ENCODE measurements at places on chromosomes 7 and 10. TPM values are rescaled to one million over a fixed set of nuclear protein-coding genes. Genes with fewer than 3 reads are reported as not detected.

GRCh38 chr7:47945261-47946015 lies 2.8 kb downstream of the PKD1L1 start:
- peak; percentile 67 for DNase-seq

DNA sequence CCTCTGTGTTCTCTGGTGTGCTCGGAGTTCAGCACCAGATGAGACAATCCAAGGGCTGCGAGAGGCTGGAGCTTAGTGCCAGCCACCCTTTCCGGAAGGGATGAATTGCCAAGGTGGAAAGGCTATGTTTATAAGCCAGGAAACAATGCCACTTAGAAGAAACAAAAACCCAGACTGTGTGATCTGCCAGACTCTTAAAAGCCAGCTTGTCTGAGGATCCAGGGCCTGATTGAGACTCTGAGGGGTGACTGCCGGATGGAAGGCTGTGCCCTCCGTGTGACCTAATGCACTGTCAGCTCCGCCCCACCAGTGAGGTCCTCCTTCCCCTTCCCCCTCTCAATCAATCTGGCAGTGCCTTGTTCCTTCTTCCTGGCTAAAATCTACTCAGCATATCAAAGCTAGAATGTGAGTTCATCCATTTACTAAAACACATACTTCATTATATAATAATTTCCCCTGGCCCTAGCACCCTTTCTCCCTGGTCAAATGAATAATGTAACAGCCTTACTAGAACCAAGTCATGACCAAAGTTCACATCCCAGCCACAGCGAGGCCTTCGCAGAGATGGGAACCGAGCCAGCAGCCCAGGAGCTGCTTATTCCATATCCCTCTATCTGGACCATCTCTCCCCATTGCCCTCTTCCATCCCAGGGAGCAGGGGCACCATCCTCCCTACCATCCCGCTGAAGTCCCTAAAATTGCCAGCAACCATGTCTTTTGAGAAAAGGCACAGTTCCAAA lies 25.5 kb downstream of the FAM107B start:
- no peak for DNase-seq

DNA sequence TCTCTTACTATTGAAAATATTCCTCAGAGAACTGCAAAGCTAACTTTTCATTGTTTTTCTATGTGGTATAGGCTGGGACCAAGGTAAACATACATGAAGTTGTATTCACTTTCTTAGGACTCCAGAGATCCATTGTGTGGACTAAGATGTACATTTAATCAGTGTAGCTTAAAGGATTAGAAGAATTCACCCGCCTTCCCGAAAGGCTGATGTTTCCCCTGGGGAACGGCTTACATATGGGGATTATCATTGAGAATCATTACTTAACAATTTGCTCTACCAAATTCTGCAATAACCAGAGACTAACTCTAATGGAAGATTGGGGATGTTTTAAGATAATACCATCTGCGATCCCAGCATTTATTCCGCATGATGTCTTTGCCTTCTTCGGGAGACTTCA lies 257.1 kb upstream of the KIAA1217 start:
- no peak for DNase-seq

DNA sequence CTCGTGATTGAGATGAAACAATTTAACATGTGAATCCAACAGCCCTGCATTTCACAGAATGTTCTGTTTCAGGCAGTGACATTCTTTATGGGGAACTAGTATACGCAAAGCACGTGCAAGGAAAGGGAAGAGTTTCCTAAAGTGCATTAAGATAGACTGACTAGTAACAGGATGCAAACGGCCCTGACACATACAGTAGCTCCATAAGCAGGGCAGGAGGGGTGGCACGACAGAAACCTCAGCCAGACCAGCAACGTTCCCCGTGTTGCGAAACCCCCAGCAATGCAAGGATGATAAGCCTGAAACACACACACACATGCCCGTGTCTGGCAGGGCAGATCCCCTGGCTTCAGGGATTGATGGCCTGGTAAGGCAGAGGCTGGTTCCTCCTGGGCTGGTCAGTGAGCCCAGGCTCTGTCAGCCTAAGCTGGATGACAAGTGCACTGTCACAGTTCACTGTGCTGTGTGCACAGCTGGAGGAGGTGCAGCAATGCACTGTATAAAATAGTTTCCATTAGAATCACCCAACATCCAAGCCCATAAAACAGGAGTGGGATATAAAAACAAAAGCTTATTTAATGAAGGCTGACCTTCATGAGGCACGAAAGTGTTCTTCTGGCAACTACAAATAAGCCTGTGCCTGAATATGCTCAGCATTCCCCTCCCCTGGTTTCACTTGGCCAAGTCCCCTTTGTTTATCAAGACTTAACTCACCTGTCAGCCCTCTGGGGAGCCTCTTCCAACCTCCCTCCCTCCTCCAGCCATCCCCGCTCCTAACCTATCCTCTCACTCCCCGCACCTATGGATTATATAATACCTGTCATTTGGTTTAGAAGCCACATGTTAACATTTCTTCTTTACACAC lies 88.8 kb downstream of the GSAP start:
- peak; percentile 60 for DNase-seq

The CCDC172 gene
- not detected for total RNA-seq

- no peak for DNase-seq
Measured at GRCh38 chr7:99476107-99476506, 3.4 kb downstream of the ZNF789 start.

DNA sequence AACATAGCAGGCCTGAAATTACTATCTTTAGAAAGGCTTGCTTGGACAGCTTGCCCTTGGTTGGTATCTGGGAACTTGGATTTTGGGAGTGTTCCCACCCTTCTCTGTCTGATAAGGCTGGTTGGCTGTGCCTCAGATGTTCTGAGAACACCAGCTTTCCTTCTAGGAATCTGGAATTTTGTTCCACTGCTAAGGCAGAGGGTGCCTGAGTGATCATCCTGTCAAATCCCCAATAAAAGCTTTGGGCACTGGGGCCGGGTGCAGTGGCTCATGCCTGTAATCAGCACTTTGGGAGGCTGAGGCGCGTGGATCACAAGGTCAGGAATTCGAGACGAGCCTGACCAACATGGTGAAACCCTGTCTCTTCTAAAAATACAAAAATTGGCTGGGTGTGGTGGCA lies 5.0 kb downstream of the TRUB1 start:
- DNase-seq = no peak

- DNase-seq = no peak
Measured at GRCh38 chr10:83542774-83543411, 596.4 kb upstream of the GHITM start.

DNA sequence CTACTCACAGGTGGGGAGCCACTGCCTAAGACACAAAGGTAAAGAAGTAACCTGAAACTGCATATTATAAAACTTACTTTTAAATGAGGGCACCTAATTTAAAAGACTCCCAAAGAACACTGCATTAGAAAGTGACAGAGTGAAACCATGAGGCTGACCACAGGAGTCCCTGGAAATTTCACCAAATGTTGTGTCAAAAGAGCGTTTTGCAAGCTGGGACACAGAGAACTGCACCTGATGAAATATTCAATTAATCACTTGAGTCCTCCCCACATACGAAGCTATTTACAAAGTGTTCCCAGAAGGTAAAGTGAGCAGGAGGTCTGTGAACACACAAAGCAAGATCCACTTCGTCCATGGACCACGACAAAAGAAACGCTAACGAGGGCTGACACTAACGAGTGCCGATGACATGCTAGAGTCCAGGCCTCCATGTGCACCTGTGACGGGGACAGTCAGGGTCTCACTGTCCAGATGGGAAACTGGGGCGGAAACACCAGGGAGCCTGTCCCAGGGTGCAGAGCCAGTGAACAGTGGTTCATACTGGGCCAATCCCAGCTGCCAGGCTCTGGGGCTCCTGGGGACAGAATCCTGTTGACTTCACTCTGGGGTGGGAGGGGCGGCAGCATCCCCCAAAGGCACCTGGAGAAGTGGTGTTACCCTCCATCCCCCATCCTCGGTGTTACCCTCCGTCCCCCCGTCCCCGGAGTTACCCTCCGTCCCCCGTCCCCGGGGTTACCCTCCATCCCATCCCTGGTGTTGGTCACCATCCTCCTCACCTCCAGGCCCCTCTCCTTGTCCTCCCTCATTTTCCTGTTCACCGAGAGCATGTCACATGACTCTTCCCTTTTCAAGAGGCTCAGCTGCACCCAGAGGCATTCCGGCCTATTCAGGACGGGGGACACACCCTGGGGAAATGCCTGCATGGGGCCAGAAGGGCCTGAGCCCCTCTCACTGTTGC lies 63.4 kb downstream of the DIP2C start:
- no peak for DNase-seq

- DNase-seq = no peak
Measured at GRCh38 chr10:74328388-74328787, 177.4 kb downstream of the ADK start.

- no peak for DNase-seq
Measured at GRCh38 chr7:100681491-100682227, 8.1 kb downstream of the GNB2 start.

DNA sequence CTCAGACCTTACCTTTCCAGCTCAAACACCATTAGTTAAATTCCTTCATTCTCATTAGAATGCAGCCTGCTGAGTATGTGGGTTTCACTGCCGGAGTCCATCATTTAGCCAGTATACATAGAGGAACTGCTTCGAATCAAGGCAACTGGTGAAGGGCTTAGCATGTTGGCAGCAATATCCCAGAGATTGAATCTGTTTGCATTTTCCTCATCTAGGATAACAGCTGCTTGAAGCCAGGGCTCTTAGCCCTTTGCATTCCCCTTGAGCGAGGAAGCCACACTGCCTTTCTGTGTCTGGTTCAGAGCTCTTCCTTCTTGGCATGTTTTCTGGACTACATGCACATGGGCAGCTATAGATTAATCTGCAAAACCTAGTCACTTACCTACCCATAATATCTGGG lies 14.7 kb downstream of the NODAL start:
- no peak for DNase-seq

The IL6 gene
- not detected for total RNA-seq

- peak; percentile 64 for DNase-seq
Measured at GRCh38 chr7:36686499-36686898, 37.8 kb downstream of the AOAH start.

DNA sequence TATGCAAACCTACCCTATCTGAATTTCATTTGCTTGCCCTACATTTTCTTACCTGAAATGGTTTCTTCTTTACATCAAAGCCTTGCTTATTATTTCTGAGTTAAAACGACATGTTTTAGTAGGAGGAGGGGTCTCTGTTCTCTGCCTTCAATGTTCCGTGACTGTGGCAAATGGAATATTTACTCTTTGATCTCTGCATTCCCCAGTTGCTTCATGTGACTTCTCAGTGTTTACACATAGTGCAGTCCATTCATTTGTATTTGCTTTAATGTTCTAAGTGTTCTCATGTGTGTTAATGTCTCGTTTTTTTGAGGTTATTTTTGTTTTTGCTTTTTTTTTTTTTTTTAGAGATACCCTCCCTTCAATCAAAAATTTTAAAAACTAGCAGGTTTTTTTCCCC lies 75.8 kb downstream of the GNAI1 start:
- DNase-seq = no peak

DNA sequence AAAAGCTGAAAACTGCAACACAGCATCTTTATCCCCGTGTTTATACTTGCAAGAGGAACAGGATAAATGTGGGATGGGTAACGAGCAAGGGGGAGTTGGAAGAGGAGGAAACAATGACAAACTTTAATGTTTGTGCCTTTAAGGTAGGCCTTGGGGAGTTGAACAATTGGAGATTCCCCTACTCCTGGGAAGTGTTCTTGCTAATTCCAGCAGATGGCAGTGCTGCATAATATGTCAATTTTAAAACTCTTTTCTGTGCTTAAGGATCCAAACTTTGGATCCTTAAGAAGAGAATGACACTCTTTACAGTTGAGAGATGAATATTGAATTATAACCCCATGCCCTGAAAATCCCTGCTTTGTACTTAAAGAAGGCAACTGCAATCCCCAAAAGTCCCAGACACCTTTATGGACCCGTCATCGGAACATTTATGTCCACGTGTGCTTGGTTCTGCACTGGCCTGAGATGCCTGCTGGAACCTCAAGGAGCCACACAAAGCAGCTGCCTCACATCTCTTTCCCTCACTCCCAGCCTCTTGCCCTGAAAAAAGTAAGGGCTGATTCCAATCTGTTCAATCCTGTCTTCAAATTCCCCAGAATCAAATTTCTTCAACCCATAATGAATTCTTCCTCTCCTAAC lies 12.0 kb downstream of the IFIT5 start:
- DNase-seq = peak; percentile 15

GRCh38 chr10:74867351-74867750 lies 41.0 kb downstream of the KAT6B start:
- no peak for DNase-seq

The MMS19 gene
- 65.7 TPM for total RNA-seq

DNA sequence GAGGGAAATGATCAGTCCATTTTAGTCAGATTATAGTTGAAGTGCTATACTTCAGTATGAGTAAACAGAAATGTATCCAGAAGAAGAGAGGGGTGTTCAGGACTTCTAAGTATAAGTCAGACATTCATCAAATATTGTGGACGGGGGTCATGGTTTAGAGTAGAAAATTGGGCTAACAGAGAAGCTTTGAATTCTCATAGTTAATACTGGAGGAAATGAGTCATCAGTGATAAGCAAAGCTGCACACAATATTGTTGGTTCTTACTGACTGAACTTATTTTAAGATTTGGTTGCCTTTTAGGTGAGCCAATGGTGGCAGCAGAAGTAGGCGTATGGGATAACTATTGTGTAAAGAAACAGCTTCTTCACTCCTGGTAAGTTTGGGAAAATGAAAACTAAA lies 1.7 kb upstream of the SUMF2 start:
- DNase-seq = no peak
